ENCODE measurements at places on chromosomes 5 and 9. TPM values are rescaled to one million over a fixed set of nuclear protein-coding genes. Genes with fewer than 3 reads are reported as not detected.

- H3K27me3 ChIP-seq: peaks cover 1% of the 10 kb centered on the region
- DNase-seq: no peak
- no peak overlapping the region for H3K27ac ChIP-seq
- H3K4me1 ChIP-seq: peaks cover 16% of the 10 kb centered on the region
These were observed 15.9 kb upstream of the C5orf63 start for GRCh38 chr5:127089191-127089590.

GRCh38 chr5:9046756-9047481, 499.0 kb downstream of the SEMA5A start:
- no peak overlapping the region for H3K4me3 ChIP-seq
- H3K27me3 ChIP-seq: no peaks in the 10 kb centered on the region
- H3K36me3 ChIP-seq: no peaks in the 10 kb centered on the region
- DNase-seq: no peak
- H3K4me1 ChIP-seq: no peaks in the 10 kb centered on the region

- no peaks in the 10 kb centered on the region for H3K4me1 ChIP-seq
- no peaks in the 10 kb centered on the region for H3K36me3 ChIP-seq
- H3K27me3 ChIP-seq: peaks cover 2% of the 10 kb centered on the region
- DNase-seq: no peak
These were observed 9.4 kb upstream of the GABRA6 start for GRCh38 chr5:161676103-161676502.

DNA sequence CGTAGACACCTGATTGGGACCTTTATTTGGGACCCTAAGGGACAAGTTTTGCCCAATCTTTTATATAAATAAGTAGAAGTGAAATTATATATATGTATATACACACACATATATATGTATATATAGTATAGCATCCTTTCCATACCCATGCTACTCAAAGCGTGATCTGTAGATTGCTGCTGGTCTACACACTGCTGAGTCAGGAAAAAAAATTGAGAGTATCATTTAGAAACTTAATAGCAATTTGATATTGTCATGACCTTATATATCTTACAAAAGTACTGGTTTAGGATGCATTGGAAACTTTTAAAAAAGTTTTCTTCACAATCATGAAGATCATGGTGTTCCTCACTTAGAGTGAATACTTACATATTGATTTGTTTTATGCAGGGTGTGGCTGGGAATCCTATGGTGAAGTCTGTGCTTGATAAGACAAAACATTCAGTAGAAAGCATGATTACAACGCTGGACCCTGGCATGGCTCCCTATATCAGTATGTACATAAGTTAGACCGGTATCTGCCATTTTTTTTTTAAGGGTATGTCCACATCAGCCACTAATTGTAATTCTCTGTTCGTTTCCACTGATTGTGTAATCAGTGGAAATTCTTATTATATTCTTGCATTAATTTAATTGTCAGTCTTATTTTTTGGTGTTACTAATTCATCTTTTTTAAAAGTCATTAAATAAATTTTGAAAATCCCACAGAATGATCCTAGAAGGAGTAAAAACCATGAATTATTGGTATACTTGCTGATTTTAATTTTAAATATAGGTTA, 12.7 kb downstream of the PRRC1 start:
- H3K36me3 ChIP-seq: peaks cover 21% of the 10 kb centered on the region
- no peaks in the 10 kb centered on the region for H3K27me3 ChIP-seq
- no peaks in the 10 kb centered on the region for H3K4me1 ChIP-seq
- H3K27ac ChIP-seq: no peak overlapping the region
- no peak for DNase-seq

DNA sequence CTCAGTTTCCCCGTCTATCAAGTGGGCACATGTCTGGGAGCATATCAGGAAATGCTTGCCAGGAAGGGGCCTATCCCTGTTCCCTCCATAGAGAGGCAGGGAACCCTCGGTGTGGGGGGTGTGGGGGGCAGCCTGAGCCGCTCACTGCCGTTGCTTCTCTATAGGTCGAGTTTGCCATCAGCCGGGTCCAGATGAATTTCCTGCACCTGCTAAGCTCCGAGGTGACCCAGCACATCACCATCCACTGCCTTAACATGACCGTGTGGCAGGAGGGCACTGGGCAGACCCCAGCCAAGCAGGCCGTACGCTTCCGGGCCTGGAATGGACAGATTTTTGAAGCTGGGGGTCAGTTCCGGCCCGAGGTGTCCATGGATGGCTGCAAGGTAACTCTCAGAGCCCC, 13.8 kb upstream of the ORM1 start:
- no peak overlapping the region for H3K27ac ChIP-seq
- no peak for DNase-seq
- peaks cover 5% of the 10 kb centered on the region for H3K27me3 ChIP-seq
- H3K36me3 ChIP-seq: peaks cover 18% of the 10 kb centered on the region
- no peaks in the 10 kb centered on the region for H3K4me1 ChIP-seq

DNA sequence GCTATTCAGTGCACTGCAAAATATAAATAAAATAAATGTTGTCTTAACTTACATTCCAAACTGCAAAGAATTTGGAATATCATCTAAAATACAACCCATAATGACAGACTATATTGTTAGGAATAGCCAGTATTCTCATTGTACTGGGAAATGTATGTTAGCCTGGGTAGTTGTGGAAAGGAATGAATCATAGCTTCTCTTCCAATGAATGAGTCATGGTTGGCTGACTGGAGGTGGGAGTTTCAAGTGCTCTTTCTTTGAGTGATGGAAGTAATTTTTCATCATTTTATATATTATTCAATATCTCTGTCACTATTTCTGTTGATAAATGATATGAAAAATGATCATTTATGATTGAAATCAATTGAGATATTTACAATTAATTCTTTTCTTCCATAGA, 158.6 kb upstream of the ARRDC3 start:
- H3K27me3 ChIP-seq: no peaks in the 10 kb centered on the region
- H3K27ac ChIP-seq: no peak overlapping the region
- H3K4me3 ChIP-seq: no peak overlapping the region
- no peak for DNase-seq
- no peaks in the 10 kb centered on the region for H3K36me3 ChIP-seq
- no peaks in the 10 kb centered on the region for H3K4me1 ChIP-seq

DNA sequence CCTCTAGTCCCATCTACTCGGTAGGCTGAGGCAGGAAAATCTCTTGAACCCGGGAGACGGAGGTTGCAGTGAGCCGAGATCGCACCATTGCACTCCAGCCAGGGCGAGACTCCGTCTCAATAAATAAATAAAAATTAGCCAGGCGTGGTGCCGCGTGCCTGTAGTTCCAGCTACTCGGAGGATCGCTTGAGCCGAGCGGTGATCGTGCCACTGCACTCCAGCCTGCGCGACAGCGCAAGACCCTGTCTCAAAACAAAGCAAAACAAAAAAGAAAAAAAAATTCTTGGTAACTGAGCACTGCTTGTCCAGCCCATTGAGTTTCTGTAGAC, 710 bp upstream of the WDR55 start:
- peaks cover 51% of the 10 kb centered on the region for H3K36me3 ChIP-seq
- H3K27me3 ChIP-seq: peaks cover 9% of the 10 kb centered on the region
- H3K4me1 ChIP-seq: peaks cover 14% of the 10 kb centered on the region
- no peak for DNase-seq

DNA sequence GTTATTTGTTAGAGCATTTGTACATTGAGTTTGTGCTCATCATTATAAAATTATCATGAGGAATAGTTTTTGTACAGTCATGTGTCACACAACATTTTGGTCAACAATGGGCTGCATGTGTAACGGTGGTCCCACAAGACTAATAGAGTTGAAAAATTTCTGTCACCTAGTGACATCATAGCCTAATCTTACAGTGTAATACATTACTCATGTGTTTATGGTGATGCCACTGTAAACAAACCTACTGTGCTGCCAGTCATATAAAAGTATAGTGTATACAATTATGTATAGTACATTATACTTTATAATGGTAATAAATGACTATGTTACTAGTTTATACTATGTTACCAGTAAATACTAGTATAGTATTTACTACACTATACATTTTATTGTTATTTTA, 3.0 kb upstream of the CAMK4 start:
- peaks cover 20% of the 10 kb centered on the region for H3K4me1 ChIP-seq
- no peaks in the 10 kb centered on the region for H3K36me3 ChIP-seq
- H3K27me3 ChIP-seq: peaks cover 4% of the 10 kb centered on the region
- DNase-seq: no peak
- no peak overlapping the region for H3K27ac ChIP-seq
- H3K4me3 ChIP-seq: no peak overlapping the region

DNA sequence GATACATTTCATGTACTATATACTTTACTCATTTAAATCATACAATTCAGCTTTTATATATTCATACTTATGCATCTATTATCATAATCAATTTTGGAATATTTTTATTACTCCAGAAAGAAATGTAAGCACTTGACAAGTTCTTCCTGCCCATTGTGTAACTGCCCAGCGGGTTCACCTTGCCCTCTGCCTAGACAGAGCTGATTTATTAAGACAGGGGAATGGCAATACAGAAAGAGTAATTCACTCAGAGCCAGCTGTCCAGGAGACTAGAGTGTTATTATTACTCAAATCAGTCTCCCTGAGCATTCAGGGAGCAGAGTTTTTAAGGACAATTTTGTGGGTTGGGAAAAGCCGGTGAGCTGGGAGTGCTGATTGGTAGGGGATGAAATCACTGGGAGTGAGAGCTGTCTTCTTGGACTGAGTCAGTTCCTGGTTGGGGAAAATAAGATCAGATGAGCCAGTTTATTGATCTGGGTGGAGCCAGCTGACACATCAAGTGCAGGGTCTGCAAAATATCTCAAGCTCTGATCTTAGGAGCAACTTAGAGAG, 16.1 kb upstream of the SPIN1 start:
- H3K4me3 ChIP-seq: no peak overlapping the region
- H3K27me3 ChIP-seq: peaks cover 2% of the 10 kb centered on the region
- DNase-seq: no peak
- peaks cover 3% of the 10 kb centered on the region for H3K36me3 ChIP-seq
- no peaks in the 10 kb centered on the region for H3K4me1 ChIP-seq
- no peak overlapping the region for H3K27ac ChIP-seq

GRCh38 chr5:64074533-64074932, 91.1 kb upstream of the RNF180 start:
- H3K4me3 ChIP-seq: no peak overlapping the region
- no peaks in the 10 kb centered on the region for H3K36me3 ChIP-seq
- no peak overlapping the region for H3K27ac ChIP-seq
- peaks cover 3% of the 10 kb centered on the region for H3K4me1 ChIP-seq
- peak; percentile 33 for DNase-seq
- H3K27me3 ChIP-seq: no peaks in the 10 kb centered on the region

DNA sequence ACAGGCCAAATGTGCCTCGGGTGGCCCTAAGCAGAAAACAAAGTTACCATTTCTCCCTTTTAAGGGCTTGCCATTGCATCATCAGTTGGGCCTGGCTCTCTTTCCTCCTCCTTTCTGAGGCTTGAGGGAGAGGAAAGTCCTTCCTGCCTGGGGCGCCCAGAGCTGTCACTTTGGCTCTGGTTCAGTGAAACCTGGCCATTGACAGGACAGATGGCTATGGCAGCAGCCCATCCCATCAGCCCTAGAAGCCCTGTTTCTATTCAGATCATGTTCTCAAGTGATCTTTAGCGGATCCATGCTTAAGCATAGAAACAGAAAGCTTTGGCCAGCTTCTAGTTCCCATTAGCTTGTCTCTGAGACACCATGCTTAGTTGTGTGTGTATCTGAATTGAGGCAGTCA, 293.4 kb downstream of the YTHDC2 start:
- H3K36me3 ChIP-seq: no peaks in the 10 kb centered on the region
- no peak for DNase-seq
- no peak overlapping the region for H3K27ac ChIP-seq
- no peak overlapping the region for H3K4me3 ChIP-seq

- no peaks in the 10 kb centered on the region for H3K4me1 ChIP-seq
- no peak for DNase-seq
- H3K27me3 ChIP-seq: no peaks in the 10 kb centered on the region
- H3K4me3 ChIP-seq: no peak overlapping the region
These were observed 25.2 kb downstream of the MTREX start for GRCh38 chr5:55333017-55333416.

The IL13 gene
- total RNA-seq: not detected

The PCDHAC2 gene
- total RNA-seq: 5.2 TPM

The SLC2A8 gene
- 21.5 TPM for total RNA-seq

The KDM4C gene
- 21.0 TPM for total RNA-seq

The LECT2 gene
- not detected for total RNA-seq

The SLC1A3 gene
- 4.0 TPM for total RNA-seq
